ENCODE measurements at places on chromosomes 16 and 17.

DNA sequence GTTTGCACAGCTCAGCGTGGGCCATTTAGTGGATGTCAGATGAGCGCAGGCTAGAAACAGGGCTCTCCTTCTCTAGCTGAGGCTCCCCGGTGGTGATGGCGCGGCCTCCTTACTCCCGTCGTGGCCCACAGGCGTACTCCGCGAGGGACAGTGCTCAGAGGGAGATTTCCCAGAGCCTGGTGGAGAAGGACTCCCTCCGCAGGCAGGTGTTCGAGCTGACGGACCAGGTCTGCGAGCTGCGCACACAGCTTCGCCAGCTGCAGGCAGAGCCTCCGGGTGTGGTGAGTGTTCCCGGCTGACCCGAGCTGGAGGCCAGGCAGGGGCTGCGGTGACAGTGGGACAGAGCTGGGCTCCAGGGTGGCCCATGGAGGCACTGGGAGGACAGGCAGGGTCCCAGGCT lies 21.4 kb downstream of the CARD14 start:
- DNase-seq: no peak

DNA sequence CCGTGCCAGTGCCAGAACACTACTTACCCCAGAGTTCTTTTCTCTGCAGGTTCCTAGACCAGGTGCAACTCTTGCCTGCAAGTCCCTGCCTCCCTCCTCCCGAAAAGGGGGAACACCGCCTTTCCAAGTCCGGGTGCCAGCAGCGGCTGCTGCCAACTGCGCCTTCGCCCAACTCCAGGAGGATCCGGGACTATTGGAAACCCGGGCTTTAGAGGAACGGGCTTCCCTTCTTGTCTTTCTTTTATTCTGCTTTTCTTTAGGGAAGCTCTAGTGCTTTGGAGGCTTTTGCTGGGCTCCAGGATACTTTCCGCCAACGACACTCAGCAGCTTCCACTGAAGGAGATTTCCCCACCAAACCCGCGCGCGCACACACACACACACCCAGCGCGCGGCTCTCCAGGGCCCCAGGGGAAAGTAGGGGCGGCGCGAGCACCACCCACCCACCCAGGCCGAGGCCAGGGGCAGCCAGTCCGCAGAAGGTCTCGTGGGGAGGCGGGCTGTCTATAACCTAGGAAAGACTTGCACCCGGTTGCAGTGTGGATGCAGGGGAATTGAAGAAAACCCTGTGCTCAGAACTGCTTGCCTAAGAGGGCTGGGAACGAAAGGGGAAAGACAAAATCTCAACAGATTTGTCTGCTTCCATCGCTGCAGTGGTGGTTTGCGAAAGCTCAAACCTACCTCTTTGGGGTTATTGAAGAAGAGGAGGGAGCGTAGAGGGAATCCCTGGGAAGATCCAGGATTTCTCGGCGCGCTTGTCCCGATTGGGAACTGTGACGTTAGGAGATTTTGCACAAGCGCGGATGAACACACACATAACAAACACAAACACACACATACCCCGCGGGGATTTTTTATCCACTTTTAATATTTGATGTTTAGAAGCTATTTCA lies 977 bp upstream of the CA10 start:
- DNase-seq: no peak

DNA sequence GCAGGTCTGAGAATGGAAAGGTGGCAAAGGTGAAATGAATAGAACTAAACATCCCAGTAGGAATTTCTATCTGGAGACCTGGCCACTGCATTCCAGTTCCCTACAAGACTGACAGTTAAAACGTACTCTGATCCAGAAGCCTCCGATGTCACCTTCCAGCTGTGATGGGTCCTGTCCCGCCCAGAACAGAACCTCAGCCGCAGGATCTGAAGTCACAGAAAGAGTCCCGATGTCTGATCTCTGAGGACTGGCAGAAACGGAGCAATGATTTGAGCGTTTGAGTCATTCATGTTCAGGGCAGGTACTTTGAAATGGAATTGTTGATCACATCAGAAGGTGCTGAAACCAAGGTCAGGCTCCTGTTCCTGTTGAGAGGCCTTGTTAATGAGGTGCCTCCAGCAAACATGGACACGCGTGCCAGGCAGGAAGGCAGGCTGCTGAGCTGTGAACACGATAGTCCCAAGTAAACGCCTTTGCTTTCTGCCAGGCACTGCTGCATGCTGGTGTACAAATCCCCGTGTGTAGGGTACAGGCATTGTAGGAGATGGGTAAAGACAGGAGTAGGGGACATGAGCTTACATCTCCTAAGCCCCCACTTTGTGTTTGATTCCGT lies 61.4 kb downstream of the VAT1L start:
- DNase-seq: no peak

DNA sequence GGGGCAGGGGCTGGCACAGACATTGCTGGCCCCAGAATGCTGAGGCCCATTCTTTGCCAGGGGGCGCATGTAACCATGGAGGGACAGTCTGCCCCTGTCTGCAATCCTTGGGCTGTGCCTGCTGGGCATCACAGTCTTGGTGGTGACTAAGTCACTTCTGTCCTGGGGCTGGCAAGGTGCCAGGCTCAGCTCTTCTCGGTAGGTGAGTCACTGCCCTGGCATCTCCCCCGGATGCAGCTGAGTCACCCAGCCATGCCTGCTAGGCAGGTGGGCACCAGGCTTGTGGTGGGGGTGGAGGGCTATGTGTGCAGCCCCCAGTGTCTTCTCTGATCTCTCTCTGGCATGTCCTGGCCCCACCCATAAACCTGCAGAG lies 5.6 kb downstream of the RARA start:
- DNase-seq: peak; percentile 91

GRCh38 chr17:33486135-33486885 lies 193.2 kb upstream of the ASIC2 start:
- no peak for DNase-seq

GRCh38 chr17:30244853-30245385 lies 9.4 kb upstream of the SLC6A4 start:
- no peak for DNase-seq

GRCh38 chr16:85203462-85203813 lies 91.2 kb upstream of the CIBAR2 start:
- no peak for DNase-seq

DNA sequence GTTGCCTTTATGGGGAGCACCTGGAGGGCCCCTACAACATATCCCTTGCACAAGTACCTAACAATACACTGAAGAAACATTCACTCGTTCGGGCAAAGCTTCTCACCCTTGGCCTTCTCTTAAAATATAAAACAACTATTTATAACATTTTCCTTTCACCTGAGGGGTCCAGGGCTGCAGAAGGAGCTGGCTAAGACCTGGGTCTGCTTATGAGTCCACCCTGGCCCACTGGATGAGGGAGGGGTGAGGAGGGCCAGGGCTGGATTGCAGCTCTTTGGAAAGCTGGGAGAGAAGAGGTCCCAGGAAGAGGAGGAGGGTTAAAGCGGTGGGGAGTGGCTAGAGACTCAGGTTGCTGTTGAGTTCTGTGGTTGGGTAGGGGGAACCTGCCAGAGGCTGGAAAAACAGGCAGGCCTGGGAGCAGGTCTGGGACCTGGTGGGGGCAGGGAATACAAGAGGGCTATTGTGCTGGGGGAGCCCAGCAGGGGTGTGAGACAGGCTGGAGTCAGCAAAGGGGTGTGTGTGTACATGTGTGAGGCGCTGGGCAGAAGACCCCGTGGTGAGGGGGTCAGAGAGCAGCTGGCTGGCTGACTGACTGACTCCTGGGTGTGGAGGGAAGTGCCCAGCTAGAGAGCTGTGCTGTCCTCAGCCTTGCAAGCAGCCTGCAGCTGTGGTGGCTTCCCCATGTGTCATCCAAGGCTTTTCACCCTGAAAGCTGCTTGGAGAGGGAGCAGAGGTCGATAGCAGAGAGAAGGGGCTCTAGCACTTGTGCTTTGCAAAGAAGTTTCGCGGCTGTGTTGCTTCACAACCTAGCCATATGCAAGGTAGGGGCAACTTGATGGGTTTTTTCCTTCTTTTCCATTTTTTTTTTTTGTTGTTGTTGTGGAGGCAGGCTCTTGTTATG lies 10.2 kb upstream of the MRC2 start:
- no peak for DNase-seq

DNA sequence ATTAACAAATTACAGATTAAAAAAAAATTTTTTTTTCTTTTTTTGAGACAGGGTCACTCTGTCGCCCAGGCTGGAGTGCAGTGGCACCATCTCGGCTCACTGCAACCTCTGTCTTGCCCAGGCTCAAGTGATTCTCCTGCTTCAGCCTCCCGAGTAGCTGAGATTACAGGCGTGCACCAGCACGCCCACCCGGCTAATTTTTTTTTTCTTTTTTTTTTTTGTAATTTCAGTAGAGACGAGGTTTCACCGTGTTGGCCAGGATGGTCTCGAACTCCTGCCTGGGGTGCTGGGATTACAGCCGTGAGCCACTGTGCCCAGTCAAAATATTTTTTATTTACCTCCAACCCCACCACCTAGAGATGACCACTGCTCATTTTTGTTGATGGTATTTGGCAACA lies 25.5 kb downstream of the ACTG1 start:
- no peak for DNase-seq

DNA sequence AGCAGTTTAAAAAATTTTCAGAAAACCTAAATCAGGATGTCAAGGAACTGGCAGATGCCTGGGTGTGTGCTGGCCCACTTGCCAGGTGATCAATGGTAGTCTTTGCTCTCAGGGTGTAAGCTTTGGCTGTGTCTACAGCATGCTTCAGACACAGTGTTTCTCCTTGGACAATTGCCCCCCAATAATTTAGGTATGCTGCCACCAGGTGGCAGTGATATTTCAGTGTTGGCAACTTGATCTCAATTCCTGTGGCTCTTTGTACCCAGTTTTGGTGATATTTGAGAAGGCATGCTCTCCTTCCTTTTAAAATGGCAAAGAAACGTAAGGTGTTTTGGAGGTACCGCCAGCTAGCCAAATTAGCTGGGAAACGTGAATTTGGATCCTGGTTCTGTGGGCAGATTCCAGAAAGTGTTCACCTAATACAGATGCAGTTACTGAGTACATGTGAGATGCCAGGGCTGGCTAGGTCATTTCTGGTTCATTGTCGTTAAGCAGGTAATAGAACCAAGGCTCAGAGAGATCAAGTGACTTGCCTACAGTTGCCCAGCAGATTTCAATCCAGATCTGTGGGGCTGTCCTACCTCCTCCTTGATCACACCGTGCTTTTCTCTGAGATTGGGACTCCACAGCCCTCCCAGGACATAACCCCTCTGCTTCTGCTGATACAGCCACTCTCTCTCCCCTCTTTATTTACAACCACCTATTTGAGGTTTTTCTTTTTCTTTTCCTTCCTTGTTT lies 155.6 kb upstream of the PLCG2 start:
- peak; percentile 33 for DNase-seq

DNA sequence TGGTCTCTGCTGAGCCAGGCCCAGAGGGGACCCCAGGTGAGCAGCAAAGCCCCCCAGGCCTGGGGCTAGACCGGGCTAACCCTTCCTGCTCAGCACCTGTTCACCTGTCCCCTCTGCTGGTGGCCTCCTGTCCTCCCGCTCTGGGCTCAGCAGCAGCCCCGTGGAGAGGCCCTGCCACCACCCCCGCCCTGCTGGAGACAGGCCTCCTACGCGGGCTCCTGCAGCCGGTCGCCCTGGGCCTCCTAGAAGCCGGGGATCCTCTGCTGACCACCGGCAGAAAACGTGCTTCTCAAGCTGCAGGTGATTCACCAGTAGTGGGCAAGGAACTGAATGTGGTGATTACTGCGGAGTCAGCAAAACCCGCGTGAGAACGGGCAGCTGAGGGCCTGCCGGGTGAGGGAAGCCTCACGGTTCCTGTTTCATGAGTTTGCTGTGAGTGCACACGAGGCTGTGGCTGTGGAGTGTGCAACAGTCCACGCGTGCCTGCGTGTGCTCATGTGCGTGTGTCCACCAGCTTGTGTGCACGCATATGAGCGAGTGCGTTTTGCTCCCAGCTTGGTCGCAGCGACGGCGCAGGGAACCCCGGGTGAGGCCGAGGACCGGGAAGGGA lies 792 bp downstream of the SECTM1 start:
- DNase-seq: no peak

DNA sequence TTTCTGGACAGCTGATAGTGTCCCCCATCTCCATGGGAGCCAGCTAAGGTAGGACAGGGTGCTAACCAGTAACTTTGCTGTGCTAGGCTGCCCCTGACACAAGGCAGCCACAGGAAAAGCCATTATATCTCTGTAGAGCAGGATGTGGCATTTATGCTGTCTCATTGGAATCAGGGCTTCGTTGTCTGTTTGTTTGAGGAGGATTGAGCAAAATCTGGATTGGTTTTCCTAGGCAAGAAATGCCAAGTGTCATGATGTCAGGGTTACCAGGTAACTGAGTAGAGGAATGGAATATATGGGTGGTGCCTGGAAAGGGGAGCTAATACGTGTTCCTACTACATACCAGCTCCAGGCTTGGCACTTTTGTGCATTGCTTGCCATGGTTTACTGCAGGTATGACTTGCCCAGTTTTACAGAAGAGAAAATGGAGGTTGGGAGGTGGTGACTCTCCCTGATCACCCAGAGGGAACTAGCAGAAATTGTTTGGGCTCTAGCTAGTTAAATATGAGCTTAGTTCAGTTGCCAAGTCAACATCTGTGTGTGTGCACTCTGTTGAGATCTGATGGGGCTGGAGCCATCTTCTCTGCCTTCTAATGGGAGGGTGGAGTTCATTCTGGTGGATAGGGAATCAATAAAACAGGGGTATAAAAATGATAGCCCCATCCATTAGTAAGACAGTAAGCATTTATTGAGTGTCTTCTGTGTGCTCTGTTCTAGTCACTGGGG lies 33.9 kb downstream of the GNAO1 start:
- no peak for DNase-seq

- DNase-seq: no peak
Measured at GRCh38 chr17:29629839-29630238, 7.1 kb upstream of the CORO6 start.

DNA sequence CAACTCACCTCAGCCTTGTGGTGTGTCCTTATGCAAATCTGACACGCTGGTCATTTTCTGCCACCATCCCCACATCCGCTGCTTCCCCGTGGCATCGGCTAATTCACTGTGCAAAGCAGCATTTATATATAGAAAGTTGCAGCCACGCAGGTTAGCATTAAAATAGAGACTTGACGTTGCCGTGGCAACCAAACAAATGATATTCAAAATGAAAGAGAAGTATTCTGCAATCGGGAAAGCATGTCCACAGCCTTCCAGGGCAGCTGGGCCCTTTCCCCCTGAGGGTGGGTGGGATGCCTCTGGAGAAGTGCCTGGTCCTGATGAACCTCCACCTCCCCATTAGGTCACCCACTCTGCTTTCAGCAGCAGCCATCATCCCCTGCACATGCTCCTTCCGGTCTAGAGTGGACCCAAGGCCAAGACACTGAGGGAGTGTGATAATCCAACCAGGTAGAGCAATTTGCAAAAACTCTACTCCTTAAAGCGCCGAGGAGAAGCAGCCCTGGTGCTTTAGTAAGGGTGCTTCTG lies 138.7 kb downstream of the GAS7 start:
- no peak for DNase-seq

DNA sequence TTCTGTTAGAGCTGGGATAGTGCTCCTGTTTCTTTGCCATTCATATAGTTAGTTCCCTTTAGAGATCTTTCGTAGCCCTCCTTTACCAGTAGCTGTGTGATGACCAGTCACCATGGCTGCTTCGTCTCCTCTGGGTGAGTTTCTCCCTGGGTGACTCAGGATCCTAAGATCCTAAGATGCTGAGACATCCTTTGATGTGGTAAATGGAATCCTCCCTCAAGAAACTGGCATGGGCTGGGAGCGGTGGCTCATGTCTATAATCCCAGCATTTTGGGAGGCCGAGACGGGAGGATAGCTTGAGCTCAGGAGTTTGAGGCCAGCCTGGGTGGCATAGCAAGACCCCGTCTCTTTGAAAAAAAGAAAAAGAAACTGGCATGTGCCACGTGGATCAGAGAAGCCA lies 5.9 kb downstream of the PHAF1 start:
- DNase-seq: no peak
